ENCODE measurements at places on chromosomes 7 and 10.
A peak's percentile ranks its signal among the peaks of the same experiment; 100 is the strongest.

- no peak for DNase-seq
Measured at GRCh38 chr10:5448333-5449001, 36.1 kb downstream of the NET1 start.

- DNase-seq = no peak
Measured at GRCh38 chr7:98774884-98775283, 94.9 kb downstream of the TMEM130 start.

DNA sequence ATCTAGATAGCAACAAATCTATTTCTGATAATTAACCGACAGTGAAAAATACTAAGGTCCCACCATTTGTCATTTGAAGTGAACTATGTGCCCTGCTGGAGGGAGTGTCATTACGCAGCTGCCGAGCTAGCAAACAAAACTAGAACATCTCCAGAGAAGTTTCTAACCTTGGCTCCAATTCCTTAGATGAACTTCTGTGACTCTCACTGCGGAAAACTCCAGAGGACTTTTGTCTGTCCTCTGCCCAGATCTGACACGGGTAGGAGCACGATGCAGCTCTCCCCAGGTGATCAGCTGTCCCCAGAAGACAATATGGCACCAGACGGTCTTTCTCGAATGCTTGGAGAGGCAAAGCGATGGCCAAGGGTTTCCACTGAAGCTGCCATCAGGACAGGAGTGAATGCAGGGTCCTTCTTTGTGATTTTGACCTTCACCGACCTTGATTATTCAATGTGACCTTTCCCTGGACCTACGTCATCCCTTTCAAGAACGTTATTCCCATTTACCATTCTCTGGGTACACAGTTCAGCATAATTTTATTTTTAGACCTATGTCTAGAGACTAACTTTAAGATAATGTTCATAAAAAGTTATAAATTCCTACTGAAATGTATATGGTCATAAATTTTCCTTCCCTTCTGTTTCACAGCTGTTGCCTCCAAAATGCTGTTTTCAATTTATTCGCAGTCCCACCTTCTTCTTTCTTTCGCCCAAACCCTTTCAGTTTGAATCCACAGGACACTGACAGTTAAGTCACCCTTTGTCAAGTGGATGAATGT is 116.7 kb upstream of the C7orf33 start:
- no peak for DNase-seq

DNA sequence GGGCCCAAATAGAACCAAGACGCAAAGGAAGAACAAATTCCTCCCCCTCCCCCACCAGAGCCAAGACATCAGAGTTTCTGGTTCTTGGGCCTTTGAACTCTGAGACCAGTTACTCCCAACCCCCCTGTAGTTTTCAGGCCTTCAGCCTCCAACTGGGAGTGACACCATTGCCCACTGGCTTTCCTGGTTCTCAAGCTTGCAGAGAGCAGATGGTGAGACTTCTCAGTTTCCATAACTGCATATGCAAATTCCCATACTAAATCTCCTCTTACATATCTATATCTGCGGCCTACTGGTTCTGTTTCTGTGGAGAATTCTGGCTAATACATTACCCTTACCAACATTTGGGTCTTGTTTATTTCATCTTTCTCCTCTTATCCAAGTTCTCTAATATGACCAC is 762.9 kb downstream of the GRM8 start:
- no peak for DNase-seq

- DNase-seq = no peak
Measured at GRCh38 chr7:10476642-10477041, 497.0 kb upstream of the PHF14 start.

DNA sequence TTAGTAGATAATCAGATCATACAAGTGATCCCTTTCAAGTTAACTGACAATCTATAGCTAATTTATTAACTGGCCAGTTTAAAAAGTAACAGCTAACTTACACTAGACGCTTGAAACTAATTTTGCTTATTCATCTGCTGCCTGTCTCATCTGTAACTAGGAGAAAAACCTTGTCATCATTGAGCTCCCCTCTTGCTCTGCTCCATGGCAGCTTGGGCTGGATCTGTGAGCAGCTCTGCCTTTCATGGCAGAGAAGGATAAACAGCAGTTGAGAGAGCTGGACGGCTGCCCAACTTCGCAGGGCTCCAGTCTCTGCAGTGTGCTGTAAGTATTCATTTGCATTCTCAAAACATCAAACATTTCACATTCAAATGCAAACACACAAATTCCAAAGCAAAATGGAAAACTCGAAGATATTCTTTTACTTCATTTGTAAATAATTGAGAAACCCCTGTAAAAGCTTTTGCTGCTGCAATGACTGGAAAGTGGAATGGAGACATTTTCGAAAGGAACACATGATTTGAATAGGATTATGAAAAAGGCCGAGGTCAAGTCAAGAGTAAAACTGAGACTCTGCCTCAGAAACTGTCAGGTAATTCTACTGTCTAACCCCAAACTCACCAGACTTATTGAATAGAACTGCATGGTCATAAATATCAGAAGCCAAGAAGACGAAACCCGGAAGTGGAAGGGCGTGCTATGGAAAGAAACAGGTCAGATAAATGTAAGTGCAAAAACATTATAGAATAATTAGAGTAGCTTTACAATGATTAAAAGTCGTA is 17.6 kb downstream of the SLC35B4 start:
- no peak for DNase-seq

DNA sequence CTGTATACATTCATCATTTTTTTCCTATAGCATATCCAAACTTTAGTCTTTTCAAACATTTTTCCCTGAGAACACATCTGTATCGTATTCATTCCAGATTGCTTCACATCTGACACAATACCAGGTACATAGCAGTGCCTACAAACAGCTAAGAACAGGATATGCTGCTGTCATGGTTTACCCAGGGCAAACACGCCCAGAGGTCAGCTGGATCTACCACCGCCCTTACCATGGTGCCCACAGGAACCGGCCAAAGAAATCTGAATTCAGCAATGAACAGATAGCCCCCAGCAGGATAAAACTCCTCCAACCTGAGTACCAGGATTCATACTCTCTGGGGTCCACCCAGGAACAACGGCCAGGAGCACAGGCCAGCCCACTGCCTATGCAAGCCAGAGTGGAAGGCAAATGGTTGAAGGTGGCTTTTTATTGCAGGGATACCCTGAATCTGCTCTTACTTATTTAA is 43.0 kb downstream of the TNS3 start:
- DNase-seq = no peak

- no peak for DNase-seq
Measured at GRCh38 chr10:26869528-26869927, 8.8 kb upstream of the ABI1 start.

- peak; percentile 68 for DNase-seq
Measured at GRCh38 chr7:21767300-21767900, 178.3 kb downstream of the CDCA7L start.

- DNase-seq = no peak
Measured at GRCh38 chr7:43568529-43568928, 14.4 kb upstream of the STK17A start.

GRCh38 chr7:134692344-134692705 is 45.7 kb downstream of the BPGM start:
- DNase-seq = no peak

GRCh38 chr7:120995654-120996053 is 7.1 kb downstream of the CPED1 start:
- DNase-seq = no peak

- DNase-seq = no peak
Measured at GRCh38 chr10:32961343-32961894, 3.4 kb upstream of the ITGB1 start.

GRCh38 chr7:96045919-96046318 is 273.6 kb downstream of the DYNC1I1 start:
- no peak for DNase-seq

DNA sequence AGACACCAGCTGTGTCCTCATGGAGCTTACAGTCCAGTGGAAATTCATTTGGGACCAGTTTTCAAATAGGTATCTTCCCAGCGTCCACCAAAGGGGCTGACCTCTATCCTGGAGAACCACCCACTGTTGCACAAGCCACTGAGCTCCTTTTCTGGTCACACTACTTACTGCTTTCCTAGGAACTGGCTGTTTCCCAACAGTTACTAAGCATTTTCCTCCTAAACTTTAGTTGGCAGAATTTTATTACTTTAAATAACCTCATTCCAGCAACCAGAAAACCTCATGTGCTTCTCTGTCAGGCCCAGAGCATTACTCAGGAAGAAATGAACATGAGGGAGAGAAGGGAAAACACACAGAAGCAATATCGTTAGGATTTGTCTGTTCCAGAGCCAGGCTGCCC is 183.1 kb downstream of the GPAM start:
- no peak for DNase-seq

- no peak for DNase-seq
Measured at GRCh38 chr10:131202990-131203389, 108.5 kb downstream of the TCERG1L start.

DNA sequence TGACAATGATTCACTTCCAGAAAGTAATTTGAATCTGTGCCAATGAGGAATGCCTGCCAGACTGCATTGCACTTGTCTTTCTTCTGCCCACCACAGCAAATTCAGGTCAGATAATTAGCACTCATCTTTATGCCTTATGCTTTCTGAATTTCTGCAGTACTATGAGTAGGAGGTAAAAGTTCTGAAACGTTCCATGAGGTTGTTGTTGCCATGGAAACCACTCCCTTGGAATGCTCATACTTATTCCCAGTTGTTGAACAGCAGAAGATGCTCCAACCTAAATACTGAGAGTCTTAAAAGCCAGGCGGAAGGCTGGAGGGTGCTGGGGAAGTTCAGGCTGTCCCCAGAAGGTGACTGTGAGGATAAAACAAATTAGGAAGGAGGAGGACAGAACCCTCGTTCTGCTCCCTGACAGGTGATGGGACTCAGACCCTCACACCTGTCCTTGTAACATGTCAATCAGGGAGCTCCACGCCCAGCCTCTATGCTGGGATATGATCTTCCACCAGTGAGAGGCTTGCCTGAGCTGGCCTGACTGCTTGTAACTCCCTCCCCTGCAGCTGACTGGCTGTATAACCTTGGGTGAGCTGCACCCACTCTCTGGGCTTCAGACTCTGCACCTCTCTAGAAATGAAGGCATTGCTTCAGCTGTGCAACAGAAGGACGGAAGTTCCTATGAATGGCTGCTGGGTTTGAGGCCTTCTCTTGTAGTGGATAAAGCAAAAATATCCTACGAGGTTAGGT is 554.3 kb upstream of the MGMT start:
- no peak for DNase-seq

DNA sequence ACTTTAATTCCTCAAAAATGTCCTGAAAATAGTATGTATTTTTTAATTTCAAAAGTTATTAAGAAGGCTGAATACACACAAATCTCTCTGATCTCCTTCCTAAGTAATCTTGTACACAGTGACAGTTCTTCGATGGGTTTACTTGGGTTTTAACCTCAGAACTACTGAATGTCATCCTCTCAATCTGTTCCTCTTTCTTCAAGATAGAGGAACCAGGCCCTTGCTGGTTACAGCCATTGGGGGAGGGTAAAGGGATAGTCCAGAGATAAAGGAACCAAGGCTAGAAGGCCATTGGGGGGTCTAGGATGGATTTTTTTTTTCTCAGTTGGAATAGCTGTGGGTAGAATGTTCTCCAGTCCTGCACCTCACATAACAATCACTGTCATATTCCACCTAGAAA is 224.9 kb downstream of the SKIDA1 start:
- no peak for DNase-seq

GRCh38 chr7:40918701-40919271 is 784.0 kb downstream of the SUGCT start:
- DNase-seq = no peak

DNA sequence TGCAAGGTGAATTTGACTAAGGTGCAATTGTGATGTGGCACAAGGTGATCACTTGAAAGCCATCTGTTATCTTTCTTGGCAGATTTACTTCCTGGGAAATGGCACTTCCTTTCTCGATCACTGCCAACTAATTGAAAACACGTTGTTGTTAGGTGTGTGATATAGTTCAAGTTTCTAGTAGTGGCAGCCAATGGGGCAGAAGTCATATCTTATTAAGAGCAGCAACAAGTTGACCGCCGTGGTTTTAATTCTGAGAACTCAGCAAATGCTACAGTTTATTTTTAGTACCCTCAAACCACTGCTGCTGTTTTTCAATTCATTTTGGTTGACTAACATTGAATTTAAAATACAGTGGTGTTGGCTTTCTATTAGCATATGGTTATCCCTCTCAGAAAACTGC is 1.6 kb downstream of the CHN2 start:
- no peak for DNase-seq

- DNase-seq = no peak
Measured at GRCh38 chr10:75070476-75070875, 41.0 kb upstream of the SAMD8 start.

DNA sequence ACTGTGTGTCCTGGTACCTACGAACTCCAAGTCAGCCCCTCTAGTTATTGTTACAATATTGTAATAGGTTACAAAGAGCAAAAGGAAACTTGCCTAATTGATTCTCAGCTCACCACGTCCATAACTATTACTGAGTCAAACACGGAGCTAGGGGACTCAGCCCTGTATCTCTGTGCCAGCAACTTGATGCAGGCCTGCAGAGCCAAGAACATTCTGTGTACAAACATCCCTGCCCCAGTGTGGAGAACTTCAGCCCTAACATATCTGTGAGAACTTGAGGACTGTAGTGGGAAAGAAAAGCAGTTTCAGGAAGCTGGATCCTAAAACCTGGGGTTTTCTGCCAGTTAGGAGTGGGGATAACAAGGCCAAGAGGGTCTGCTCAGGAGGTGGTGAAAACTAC is 114.9 kb upstream of the PRSS58 start:
- DNase-seq = no peak

- no peak for DNase-seq
Measured at GRCh38 chr7:36957620-36958019, 233.3 kb upstream of the AOAH start.

- no peak for DNase-seq
Measured at GRCh38 chr7:100888988-100889750, at the start of gene UFSP1. Gene UFSP1 (minus strand): TSS chr7:100889715. CDS start chr7:100889271, 444 bp downstream.

GRCh38 chr10:131915990-131916766 is 15.4 kb downstream of the PPP2R2D start:
- no peak for DNase-seq

DNA sequence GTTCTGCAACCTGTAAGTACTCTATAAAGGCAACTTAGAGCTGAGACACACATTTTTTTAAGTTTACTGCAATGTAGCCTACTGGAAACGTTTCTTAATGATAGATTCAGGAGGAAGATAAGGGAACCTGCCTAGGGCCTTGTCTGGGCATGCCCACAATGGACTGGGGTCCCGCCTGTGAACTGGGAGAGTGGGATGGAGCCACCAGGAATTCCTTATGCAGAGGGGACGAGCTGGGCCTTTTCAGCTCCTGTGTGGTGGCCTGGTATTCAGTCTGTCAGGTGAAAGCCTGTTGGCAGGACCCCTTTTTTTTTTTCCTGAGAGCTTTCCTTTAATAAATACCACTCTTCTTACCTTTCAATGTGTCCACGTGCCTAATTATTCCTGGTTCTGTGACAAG is 384.4 kb upstream of the ZWINT start:
- no peak for DNase-seq

GRCh38 chr10:76738991-76739390 is 898.6 kb downstream of the KCNMA1 start:
- no peak for DNase-seq

All from NCI-H2107 (cell line).